Central memory CD4-positive, alpha-beta T cell (primary cell): ENCODE measurements at places on chromosomes 7 and 10.

DNA sequence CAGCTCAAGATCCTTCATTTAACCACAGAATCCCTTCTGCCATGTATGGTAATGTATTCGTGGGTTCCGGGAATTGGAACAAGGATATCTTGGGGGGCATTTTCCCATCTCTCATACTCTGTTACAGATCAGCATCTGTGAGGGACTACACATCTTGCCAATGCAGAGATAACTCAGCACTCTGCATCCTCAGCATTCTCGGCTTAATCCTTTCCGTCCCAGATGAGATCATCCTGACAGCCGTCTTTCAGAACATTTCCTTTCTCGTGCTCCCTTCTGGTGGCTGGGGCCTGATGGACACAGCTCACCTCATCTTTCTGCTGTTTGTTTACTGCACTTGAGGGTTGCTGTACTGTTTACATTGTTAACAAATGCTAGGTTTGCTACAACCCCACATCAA lies 25.3 kb downstream of the FKBP6 start:
- DNase-seq, result no peak

DNA sequence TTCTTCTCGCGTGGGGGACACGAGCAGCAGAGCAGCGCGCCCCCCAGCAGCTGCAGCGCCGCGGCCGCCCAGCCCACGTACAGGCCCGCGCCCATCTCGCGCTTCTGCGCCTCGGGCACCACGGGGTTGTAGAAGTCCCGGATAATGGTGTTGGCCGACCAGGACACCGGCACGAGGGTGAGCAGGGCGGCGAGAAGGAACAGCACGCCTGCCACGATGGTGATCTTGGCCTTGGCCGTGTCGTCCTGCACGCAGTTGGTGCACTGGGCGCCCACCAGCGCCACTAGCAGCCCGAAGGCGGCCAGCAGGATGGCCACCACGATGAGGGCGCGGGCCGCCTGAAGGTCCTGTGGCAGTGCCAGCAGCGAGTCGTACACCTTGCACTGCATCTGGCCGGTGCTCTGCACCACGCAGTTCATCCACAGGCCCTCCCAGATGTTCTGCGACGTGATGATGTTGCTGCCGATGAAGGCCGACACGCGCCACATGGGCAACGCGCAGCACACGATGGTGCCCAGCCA lies 529 bp downstream of the CLDN3 start:
- no peak for DNase-seq

DNA sequence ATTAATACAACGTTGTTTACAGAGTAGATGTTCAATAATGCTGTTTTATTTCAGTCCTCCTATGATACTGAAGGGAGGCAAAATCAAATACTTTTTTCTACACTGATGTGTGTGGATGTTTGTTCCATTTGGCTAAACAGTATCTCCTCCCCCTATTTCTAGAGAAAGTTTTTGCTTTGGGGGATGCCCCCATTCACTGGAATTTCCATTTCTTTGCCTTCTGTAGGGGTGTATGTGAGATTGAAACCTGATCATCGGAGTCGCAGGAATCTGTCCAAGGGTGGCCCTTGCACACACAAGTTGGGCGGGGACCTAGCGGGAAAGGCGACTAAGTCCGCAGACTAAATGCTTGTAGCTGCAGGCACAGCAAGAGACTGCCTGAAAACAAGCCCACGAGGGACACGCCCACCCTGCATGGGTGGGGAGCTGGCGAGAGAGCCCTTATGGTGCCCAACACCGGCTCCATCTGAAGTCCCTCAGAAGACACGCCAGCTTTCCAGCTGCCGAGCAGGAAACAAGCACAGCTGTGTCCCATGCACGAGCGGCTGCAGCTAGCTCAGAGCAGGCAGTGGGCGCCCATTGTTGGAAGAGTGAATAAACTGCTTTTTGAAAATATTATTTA lies 58.0 kb downstream of the ESYT2 start:
- no peak for DNase-seq

DNA sequence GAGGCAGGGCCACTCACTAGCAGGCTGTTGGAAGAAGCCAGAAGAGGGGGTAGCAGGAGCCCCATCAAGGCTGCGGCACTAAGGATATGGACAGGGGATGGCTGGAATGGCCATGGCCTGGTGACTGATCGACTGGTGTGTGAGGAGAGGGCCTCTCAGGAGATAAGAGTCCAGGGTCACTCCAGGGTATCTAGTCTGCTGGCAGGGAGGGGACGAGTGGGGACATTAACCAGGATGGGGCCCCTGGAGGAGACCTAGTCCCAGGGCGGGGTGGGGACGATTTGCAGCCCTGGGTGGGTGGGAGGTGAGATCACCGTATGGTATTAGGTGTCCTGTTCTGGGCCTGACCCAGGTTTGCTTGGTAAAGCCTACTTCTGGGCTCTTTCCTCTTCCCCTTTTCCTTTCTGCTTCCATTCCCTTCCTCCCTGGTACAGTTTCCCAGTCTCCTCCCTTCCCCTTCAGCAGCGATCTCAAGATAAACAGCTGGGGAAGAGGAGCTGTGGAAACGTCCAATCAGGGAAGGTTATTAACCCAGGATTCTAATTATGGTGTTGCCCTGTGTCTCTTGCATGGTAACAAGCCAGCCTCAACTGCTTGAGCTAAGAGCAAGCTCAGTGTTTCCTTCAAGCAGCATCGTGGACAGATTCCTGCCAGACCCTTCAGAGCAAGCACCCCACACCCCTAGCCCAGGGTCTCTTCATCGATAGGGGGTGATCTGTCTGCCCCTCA lies 233.2 kb downstream of the RPS24 start:
- no peak for DNase-seq

DNA sequence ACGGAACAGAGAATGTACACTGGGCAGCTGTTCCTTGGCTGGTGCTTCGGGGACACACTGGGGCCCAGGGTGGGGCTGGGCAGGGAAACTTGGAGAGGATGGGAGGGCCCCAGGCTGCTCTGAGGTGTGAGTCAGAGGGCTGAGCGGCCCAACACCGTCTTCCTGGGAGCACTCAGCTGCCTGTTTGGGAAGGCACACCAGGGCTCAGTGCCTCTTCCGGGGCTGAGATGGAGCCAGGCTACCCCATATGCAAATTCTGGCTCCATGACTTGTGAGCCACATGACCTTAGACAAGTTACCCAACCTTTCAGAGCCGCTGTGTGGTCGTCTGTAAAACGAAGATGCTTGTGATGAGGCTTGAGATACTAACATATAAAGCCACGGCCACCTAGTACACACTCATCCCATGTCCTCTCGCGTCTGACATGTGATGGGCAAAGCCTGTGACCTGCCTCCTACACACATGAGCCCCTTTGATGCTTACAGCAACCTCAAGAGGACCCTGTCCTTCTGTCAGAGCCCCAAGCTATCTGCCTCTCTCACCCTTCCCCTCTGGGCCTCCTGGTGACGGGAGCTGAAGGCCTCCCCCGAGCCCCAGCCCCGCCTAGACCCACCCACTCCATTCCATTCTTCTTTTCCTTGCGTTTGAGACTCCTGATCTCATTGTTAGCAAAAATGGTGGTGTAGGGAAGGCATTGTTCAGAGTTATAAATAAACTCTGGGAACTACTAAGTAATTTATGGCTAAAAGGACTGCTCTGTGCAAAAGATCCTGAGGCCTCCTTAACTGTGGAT lies 26.1 kb downstream of the KLRG2 start:
- no peak for DNase-seq
